Thyroid gland (tissue), 4 donors: ENCODE measurements at places on chromosomes 5 and 9.

DNA sequence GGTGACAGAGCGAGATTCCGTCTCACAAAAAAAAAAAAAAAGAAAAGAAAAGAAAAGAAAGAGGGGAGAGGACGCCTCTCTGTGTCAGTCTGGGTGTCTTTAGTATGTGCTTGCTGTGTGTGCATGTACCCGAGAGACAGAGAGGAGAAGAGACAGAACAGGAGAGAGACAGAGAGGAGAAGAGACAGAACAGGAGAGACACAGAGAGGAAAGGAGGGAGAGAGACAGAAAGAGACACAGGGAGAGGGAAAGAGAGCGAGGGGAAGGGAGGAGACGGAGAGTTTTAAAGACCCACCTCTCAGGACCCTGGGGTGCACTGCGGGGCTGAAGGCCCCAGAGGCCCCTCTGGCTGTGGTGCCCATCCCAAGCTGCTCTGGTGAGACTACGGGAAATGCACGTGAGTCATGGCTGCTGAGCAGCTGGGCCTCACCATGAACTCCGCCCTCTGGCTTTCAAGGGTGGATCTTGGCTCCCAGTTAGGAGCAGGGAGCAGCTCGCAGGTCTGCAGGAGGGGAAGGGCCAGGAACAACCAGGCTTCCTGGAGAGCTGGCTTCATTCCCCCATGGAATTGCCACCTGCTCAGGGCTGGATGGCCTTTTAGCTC is 7.9 kb downstream of the SLC6A3 start:
- no peak for DNase-seq

- no peak for DNase-seq
Observed at GRCh38 chr5:6373081-6373846, 5.1 kb downstream of the MED10 start.

DNA sequence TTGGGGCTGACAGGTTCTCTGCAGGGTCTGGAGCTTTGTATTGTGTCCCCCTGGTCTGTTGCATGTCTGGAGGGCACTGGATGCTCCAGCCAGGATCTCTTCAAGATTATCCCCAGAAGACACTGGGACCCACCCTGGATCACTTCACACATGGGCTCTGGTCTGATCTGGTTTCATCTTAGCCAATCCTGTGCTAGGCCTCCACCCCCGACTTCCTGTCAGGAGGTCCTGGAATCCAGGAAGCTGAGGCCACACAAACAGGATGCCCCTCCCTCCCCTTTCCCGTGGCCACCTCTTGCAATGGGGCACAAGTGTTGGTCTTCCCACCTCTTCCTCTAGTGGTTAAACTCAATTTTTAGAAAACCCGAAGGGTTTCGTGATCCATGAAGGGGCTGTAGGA is 242.6 kb upstream of the MVB12B start:
- no peak for DNase-seq

- DNase-seq: no peak
Observed at GRCh38 chr5:165497707-165498106, 1992.3 kb downstream of the MAT2B start.

GRCh38 chr9:110307191-110307590 is 30.5 kb downstream of the TXNDC8 start:
- DNase-seq: no peak

DNA sequence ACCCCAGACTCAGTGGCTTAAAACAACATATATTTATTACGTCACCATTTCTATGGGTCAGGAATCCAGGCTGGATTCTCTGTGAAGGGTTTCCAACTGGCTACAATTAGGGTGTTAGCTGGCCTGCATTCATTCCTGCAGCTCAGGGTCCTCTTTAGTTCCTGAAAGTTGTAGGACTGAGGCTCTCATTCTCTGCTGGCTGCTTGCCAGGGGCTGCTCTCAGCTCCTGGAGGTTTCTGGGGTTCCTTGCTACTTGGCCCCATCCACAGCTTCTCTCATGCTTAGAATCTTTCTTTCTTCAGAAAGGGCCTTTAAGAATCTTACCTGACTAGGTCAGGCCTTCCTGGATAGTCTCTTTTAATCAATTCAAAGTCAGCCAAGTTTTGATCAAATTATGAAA is 424.6 kb downstream of the GADD45G start:
- no peak for DNase-seq

DNA sequence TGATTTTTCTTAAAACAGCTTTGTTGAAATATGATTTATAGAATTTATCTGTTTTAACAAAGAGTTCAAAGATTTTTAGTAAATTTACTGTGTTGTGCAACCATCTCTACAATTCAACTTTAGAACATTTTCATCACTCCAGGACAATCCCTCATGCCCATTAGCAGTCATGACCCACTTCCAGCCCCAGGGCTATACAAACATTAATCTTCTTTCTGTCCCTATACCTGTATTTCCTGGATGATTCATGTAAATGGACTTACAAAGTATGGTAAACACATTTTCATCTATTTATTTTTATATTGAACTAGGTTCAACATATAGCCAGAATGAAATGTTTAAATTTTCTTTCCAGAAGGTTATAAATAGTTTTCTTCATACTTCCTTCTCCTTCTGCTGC is 127.8 kb upstream of the CCDC180 start:
- DNase-seq: no peak

DNA sequence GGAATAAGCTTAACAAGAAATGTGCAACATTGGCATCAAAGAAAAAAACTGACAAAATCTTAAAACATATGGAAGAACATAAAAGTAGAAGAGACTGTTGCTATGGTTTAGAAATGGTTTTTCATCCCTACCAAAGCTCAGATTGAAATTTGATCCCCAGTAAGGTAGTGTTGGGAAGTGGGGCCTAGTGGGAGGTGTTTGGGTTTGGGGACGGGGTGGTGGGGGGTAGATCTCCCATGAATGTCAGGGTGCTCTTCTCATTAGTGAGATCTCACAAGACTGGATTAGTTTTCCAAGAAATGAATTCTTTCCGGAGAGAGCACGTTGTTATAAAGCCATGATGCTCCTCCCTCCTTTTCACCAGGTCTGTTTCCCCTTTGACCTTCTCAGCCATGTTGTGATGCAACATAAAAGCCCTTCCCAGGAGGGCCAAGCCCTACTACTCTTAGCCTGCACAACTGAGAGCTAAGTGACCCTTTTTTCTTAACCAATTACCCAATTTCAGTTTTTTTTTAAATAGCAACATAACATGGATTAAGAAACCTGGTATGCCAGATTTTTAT is 10.6 kb downstream of the TMEM167A start:
- DNase-seq: no peak

GRCh38 chr5:142143878-142144277 is 35.3 kb downstream of the NDFIP1 start:
- DNase-seq: no peak
